Myocyte (in vitro differentiated cells): ENCODE measurements at places on chromosomes 12 and 14.

GRCh38 chr14:89443042-89443629, 26.1 kb upstream of the FOXN3 start:
- no peak for DNase-seq

DNA sequence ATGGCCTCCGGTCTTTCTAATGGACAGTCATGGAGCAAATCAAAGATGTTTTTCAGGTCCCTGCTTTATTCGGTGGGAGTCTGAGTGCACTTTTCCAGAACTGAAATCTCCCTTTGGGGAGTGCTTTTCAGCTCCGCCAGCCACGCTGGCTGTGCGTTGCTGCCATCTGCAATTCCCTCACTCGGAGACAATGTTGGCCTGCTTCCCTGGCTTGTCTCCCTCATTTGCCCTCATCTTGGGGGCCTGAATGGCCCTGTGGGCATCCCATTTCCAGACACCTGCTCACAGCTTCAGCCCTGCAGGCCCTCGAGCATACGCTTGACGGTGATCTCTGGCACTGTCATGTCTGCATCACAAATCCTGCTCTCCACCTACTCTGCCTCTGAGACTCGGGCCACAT, 103.8 kb downstream of the CCDC92 start:
- no peak for DNase-seq

DNA sequence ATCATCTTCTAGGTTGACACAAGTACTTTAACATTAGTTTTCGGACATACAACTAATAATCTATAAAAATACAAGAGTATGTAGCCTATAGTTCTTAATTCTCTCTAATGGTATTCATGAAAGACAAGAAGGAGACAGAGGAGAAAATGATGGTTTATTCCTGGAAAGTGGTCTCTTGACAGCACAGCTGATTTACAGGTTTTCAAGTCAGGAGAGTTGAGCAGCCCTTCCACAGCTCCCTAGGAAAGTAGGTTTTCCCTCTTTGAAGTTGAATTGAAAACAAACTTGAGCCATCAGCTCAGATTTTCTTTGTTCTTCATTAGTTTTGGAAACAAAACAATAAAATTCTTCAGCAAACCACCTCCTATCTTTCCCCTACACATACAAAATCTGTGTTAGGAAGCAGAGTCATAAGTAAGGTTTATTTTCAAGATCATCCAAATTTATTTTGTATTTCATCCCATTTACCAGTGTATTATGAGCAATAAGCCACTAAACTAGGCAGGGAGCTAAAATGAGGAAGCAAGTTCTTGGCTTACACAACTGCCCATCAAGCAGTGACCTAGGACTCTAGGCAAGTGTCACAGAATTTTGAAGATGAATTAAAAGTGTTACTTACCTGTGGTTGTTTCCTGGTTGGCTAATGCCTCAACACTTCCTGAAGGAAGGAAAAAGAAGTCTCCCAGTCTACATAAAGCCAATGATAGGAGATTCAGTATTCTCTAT, 357.0 kb downstream of the BCAT1 start:
- no peak for DNase-seq

DNA sequence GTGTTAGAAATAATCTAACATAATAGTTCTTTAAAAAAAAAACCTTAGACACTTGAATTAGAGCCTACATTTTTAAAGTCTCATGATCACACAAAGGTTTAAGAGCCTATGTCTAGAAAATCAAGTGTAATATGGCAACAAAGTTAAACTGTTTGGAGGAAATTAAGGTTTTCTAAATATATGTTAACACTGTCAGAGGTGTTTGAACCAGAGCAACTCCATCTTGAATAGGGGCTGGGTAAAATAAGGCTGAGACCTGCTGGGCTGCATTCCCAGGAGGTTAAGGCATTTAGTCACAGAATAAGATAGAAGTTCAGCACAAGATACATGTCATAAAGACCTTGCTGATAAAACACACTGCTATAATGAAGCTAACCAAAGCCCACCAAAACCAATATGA, 12.4 kb downstream of the CPNE8 start:
- no peak for DNase-seq

- no peak for DNase-seq
Observed at GRCh38 chr12:1054117-1054870, 63.3 kb downstream of the ERC1 start.

- no peak for DNase-seq
Observed at GRCh38 chr12:4286228-4286627, 12.7 kb downstream of the CCND2 start.

DNA sequence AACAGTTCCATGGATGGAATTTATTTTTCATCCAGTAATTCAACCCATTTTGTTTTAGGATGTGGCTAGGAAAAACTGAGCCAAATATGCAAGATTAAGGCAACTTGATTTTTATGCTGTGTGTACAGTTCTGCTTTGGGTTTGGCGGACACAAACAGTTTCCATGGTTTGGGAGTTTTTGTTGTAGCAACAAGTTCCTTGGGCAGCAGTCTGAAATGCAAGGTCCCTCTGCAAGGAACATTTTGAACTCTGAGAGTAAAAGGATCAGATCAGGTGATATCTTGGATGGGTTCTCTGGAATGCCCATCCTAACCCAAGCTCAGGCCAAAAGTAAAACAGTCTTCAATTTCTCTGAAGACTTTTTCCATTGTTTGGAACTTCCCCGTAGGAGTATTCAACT, 161.2 kb downstream of the TMX1 start:
- no peak for DNase-seq

DNA sequence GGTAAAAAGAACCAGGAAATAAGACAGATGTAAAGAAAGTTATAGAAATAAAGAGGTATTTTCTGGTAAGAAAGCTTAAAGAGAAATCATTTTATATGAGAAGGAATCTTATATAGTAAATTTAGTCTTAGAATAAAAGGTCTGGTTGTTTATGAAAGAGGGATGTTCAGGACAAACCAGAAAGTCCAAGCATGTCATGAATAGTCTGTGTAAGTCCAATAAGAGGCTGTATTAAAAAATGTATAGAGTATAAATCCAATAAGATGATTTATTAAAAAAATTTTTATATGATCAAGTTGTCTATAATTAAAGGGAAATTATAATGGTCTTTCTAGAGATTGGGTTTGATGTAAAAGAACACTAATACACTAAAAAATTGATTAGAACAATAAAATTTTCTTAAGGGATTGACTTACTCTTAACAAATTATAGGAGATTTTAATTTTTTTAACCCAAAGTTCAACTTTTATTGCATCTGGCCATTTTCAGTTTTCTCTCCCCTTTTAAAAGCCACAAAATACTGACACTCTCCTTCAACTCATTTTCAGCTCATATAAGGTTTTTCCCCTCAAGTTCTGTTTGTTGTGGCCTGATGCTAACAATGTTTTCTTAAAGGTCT, 35.1 kb downstream of the ST8SIA1 start:
- no peak for DNase-seq

DNA sequence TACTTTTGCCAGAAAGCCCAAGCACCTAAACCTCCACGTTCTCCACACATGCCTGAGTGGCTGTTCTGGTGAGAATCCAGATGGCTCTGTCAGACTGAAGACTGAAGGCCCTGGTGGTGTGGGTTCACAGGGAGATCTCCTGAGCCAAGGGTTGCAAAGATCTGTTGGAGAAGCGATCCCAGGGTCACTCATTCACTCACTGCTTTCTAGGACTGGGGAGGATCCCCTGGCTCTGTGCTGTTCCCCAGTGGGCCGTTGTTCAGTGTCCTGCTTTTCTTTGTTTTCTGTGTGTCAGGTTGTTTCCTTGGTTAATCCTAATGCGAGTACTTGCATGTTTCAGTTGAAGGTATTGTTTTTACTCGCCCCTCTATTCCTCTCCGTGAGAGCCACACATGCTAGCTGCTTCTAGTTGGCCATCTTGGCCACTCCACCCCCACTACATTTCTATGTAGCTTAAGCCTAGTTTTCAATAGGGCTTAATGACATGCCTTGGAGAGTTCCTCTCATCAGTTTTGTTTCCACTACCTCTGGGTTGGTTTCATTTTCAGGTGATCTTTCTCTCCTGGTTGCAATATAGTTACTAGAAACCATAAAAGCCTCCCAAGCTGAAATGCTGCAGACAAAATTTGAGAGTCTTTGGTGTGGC, 144.5 kb upstream of the SLC38A2 start:
- DNase-seq: no peak

GRCh38 chr14:24817212-24818057, 183.4 kb upstream of the GZMB start:
- DNase-seq: no peak

DNA sequence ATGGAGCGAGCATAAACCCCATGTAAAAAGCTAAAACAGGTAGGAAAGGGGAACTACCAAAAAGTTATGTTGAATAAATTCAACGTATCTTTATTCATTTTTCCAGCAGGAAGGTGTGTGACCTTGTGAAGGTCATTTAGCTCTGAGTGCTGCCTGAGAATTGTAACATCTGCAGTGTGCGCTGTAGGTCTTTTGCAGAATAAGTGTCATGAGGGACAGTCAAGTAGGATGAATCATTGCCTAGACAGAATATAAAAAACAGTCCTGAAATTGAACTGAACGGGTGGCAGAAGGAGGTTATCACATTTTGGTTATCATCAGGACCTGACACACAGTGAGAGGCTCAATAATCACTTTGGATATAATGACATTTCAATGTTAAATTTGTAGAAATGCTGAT, 334.8 kb upstream of the NOVA1 start:
- no peak for DNase-seq

DNA sequence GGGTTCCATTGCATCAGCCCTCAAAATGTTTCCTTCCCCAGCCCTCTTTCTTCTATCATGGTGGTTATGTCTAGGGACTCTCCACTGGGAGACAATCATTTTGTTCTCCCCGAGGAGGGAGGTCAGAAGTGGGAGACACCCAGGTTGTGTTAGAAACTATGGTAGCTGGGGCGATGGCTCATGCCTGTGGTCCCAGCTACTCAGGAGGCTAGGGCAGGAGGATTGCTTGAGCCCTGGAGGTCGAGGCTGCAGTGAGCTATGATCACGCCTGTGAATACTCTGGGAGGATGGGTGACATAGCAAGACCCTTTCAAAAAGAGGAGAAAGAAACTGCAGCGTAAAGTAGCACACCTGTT, 13.0 kb upstream of the LRRC23 start:
- no peak for DNase-seq

DNA sequence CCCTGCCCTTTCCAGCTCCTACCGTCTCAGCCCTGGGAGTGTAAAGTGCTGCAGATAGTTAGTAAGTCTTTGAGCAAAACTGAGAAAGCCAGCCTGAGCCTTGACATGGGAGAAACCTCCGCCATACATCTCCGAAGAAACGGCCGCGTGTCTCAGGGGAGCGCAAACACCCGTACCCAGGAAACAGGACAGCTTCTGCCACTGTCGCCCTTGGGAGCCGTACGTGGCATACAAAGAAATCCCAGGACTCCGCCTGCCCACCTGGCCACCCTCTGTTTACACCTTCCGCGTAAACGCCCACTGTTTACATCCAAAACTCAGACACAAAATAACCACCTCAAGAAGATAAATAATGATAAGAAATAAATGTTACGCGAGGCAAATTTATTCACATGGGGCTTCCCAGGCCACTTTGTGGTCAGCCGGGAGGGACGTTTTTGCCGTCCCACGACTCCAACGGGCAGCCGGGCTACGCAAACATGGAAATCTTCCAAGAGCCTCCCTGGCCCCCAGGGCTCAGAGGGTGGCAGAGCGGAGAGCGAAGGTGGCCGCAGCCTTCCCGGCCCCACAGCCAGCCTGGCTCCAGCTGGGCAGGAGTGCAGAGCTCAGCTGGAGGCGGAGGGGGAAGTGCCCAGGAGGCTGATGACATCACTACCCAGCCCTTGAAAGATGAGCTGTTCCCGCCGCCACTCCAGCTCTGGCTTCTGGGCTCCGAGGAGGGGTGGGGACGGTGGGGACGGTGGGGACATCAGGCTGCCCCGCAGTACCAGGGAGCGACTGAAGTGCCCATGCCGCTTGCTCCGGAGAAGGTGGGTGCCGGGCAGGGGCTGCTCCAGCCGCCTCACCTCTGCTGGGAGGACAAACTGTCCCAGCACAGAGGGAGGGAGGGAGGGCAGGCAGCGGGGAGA, at the start of gene BDKRB2:
TSS of gene BDKRB2 (plus strand) at position 689 of the 908 bp plus-strand sequence. CDS start 32,269 bp downstream, outside the sequence.
- peak; percentile 88 for DNase-seq

GRCh38 chr14:52235434-52235833, 32.1 kb upstream of the PTGDR start:
- DNase-seq: no peak

- peak; percentile 48 for DNase-seq
Observed at GRCh38 chr14:63435838-63436237, 107.3 kb downstream of the PPP2R5E start.

DNA sequence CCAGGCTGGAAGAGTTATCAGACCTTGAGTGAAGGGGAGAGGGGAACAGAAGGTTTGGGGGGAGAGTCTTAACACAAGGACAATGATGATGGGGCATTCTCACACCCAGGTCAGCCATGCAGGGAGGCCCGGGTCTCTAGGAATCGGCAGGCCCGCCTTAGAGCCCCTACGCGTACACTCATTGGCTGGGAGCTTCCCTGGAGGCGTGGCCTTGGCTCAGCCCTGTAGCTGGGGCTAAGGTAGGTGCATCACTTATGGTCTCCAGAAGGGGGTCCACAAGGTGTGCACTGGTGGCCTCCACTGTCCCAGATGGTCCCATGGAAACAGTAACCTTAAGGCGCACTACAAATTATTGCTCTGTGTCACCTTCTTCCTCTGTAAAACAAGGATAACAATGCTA, 660.1 kb downstream of the MED13L start:
- DNase-seq: no peak

DNA sequence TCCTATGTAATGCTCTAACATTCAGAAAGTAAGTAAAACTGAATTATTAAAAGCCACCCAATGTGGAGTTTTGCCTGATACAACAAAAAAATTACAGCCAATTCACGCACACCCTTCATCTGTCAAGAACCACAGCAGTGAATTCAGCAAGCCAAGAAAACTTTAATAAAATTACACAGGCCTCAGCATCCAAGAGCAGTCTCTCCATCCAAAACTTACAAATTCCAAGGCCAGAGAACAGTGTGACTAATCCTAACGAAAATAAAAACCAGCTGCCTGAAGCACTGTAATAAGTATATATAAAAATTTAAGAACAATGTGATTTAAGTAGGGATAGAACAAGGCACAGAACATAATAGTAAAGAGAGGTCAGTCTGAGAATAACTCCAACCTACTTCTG, 54.2 kb downstream of the SIX6 start:
- peak; percentile 47 for DNase-seq

DNA sequence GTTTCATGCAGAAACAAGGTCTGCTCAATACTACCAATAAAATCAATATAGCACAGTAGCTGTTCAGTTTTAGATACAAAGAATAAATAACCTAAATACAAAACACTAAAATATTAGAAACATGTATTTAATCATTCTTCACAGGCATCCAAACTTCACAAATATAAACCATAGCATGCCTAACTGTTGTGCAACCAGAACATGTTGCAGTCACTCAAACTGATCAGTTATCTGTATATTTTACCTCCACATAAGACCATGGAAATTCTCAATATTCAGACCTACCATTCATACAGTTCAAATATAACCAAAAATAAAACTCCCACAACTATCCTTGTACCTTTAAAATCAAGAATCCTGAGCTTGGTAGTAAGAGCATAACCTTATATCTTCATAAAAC, 83.1 kb upstream of the PAWR start:
- no peak for DNase-seq

DNA sequence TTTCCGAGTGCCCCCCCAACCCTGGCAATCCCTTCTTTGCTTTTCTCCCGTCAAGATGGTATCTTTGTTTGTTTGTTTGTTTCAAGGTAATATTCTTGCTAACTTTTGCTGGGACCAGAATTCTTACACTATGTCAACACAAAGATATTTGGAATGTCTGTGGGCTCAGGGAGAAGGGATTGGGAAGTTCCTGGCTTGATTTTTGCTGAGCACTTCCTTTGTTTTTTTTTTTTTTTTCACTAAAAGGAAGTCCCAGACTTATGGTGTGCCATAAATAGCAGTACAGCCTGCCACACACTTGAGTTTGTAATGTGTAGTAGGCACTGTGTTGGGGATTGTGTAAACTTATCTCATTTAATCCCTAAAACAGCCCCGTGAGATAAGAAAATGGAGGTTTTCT, 11.2 kb upstream of the RNU6-7 start:
- peak; percentile 33 for DNase-seq
